ENCODE measurements at places on chromosomes 1 and 21.

DNA sequence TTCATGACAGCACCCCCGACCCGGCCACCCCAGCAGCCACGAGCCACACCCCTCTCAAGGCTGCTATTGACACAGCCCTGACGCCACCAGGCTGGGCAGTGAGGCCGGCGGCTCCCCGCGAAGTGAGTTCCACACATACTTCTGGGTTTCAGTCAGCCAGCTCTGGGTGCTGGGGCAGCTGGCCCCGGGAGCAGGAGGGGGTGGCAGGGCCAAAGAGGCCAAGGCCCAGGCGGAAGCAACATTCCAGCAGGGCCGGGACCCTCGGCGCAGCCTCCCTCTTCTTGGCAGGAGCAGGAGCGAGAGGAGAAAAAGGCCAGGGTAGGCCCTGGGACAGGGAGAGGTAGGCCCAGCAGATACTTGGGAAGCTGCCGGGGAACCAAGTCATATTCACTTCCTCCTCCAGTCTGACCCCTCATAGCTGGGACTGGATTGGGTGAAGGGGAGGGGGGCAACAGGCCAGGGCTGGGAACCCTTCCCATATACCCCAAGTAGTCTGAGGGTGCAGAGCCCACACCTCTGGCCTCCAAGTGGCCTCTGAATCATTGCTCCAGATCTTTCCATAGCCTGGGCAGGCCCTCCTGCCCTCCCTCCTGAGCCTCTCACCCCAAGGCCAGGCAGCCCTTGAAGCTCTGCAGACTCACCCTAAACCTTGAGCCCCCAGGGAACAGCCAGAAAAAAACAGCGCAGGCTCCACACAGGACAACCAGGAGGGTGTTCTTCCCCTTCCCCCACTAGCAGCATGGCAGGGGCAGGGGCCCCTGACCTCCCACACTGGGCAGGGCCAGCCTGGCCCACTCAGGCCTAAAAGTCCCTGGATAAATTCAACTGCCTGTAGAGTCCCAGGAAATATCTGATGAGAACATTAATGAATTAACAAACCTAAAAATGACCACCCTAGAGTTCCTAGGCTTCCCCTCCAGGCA lies 5.7 kb downstream of the HSPG2 start:
- DNase-seq, result no peak

DNA sequence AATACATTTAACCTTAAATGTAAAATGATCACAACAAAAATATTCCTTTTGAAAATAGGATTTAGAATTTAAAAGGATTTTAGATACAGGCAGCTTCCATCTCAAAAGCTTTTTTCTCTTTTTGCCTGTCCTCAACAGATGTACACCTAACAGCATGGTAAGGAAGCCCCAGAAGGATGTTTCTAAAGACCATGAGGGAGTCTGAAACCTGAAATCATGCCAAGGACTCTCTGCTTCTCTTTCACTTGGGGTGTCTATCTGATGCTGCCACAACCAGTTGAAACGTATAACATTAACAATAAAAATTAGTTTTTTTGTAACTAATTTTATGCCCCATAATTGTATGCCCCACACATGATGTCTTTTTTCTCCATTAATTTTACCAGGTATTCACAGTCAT lies 5.4 kb upstream of the ZNF281 start:
- DNase-seq, result no peak

- no peak for DNase-seq
These were observed 394.9 kb upstream of the B3GALT2 start for GRCh38 chr1:193581341-193581740.

- no peak for DNase-seq
These were observed 23.4 kb downstream of the SAMSN1 start for GRCh38 chr21:14522736-14523135.

DNA sequence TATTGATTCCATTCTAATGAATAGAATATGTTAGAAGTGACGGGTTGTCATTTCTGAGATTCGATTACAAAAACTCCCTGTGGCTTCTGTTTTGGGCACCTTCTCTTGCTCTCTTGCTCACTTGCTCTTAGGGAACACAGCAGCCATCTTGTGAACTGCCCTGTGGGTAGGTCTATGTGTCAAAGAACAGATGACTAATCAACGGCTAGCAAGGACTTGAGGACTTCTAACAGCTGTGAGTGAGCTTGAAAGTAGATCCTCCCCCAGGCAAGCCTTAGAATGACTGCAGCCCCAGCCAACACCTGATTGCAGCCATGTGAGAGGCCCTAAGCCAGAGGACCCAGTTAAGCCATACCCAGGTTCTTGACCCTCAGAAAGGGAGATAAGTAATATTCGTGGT lies 49.3 kb downstream of the AZIN2 start:
- DNase-seq, result no peak

All from stimulated activated CD4-positive, alpha-beta T cell treated with anti-CD3 and anti-CD28 coated beads, Interleukin-15, amount 100 ng/mL, for 1 hour (primary cell).